ENCODE measurements at places on chromosomes 7 and 10.

DNA sequence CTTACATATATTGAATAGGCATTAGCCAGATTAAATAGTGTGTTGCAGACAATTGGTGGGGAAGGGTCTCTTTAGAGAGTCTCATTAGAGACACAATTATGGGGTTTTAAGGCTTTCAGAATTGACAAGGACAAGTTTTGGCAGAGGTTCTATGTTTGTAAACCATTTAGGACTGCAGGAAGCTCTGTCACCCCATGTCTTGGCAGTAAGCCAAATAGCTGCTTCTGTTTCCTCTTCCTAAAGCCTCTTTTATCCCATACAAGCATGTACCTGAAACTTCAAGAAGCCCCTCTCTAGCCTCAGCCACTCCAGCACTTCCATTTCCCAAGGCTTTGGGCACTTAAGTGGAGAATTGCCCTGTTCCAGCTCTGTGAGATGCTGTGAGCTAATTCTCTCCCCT is 21.8 kb upstream of the LRRC4 start:
- DNase-seq: peak; percentile 95

DNA sequence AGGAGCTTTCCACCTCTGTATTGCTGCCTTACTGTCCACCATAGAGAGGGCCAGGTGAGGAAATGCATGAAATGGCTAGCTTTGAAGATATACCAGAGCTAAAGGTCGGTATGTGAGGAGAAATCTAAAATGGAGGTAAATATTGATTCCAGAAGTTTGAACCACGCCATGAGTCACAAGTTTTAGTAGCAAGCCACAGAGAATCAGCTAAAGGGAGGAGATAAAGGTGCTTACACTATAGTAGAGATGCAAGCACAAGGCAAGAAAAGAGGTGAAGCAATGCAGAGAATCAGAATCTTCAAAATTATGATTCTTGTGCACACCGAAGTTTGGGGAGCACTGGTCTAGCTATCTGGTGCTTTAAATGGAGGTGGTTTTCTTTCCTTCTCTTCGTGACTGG is 3.0 kb upstream of the GSAP start:
- DNase-seq: no peak

DNA sequence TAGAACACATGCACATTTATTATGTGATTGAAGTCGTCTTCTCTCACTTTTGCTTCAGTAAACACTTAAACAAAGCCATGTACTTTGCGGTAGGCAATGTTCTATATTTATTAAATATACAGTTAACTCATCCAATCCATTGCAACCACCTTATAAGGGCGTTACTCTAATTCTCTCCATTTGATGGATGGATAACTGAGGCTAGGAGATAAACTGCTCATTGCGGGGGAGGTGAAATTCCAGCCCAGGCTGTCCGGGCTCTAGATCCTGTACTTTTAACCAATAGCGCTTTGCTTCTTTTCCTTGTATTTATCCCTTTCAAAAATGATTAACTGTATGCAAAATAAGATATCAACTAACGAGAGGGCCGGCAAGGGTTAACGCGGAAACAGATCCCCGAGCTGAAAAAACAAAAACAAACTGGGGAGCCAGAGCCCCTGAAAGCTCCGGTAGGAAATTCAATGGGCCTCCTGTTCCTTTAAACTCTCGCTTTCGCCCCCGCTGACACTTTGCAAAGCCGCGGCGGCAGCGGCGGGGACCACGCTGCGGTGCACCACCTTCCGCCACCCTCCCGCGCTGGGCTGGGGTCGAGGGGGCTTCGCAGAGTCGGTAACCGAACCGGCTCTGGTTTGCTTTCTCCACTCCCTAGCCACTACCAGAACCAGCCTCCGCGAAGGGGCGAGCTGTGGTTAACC is 1.0 kb upstream of the PLXDC2 start:
- DNase-seq: no peak

DNA sequence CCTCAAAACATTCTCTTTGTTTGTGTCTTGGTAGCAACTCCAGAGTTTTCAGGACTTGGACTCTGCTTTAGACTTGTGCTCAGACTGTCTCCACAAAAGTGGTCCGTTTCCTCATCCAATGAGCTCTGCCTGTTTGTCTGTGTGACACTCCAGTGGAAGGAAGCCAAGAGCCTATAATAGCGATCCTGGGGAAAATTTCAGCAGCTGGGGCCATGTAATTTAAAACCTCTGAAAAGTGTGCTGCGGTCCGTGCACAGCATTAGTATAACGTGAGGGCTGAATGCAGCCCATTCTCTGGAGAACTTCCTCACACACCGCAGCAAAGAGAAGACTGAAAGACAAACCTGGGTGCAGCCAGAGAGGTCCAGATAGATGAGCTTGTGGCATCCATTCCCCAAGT is at the start of gene LRRC17:
Gene LRRC17, plus strand, starts transcription at position 259 of the 400 bp plus-strand sequence. CDS start 20,914 bp downstream, outside the sequence.
- peak; percentile 40 for DNase-seq

DNA sequence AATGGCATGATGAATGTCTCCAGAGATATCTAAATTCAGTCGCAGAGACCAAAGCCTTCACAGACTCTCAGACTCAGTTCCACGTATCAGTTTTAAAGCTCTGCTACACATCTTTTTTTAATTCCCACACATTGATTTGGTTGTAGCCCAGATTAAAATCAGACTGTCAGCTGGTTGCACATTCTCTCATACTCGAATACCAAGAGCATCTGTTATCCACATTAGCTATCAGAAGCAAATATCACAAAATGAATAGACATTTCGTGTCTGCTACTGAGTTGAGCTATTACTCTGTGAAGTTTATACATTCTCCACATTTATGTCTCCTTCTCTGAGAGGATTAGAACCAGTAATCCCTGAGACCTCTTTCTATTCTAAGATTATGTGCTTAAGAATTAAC is 229.2 kb downstream of the GPAM start:
- DNase-seq: no peak

GRCh38 chr10:61894133-61894532 is 7.4 kb upstream of the ARID5B start:
- no peak for DNase-seq

DNA sequence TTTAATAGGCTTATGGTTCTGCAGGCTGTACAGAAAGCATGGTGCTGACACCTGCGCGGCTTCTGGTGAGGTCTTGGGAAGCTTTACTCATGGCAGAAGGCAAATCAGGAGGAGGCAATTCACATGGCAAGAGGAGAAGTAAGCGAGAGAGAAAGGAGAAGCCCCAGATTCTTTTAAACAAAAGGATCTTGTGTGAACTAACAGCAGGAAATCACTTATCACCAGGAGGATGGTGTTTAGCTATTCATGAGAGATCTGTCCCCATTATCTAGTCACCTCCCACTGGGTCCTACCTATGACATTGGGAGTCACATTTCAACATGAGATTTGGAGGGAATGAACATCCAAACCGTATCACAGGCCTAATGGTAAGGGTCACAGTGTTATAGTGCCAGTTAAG is 678.0 kb upstream of the KCND2 start:
- DNase-seq: peak; percentile 5

GRCh38 chr7:418636-419280 is 100.9 kb downstream of the PDGFA start:
- DNase-seq: no peak

DNA sequence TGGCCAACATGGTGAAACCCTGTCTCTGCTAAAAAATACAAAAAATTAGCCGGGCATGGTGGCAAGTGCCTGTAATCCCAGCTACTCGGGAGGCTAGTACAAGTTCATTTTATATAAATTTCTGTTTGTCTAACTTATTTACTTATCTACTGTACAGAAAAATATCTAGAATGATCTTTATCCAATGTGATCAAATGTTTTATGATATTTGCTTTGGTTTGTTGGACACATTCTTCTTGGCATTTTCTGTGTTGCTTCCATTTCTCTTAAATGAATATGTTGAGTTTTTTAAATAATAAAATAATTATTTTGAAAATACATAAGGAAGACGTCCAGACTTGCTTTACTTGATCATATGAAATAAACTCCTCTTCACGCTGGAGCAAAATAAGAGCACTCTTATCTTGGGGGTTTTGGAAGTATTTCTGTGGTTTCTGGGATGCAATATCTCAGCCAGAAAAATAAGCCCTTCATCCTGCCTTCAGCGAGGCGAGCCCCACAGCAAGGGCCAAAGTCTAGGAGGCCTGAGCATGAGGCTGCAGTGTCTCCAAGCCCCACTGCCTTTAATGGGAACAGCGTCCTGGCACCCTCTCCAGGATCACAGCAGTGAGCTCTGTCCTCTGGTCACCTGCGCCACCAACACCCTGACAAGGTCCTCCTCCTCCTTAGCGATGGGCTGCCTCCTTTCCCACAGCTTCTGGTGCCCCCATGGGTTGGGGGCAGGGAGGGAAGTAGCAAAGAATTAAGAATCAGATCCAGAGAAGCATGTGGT is 480.2 kb downstream of the KCNMA1 start:
- no peak for DNase-seq

DNA sequence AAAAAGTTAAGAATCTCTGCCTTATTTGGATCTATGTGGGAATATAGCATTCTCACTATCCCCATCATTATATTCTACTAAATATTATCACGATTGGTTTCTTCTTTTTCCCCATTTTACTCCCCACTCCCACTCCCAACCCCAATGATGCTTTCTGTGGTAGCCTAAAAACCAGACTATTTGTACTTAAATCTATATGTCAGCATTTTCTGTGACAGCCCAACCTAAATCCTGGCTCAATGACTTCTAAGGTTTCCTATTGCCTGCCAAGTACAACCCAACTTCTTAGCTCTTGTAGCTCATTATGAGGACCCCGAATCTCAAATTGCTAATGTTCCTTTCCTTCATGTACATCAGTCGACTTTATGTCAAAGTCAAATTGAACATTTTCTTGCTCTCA is 598.6 kb downstream of the XPNPEP1 start:
- no peak for DNase-seq

GRCh38 chr7:40760293-40760964 is 625.6 kb downstream of the SUGCT start:
- DNase-seq: no peak

- DNase-seq: no peak
Observed at GRCh38 chr10:33032654-33033151, 74.7 kb upstream of the ITGB1 start.

- DNase-seq: no peak
Observed at GRCh38 chr7:101094791-101095375, 9.6 kb downstream of the TRIM56 start.

DNA sequence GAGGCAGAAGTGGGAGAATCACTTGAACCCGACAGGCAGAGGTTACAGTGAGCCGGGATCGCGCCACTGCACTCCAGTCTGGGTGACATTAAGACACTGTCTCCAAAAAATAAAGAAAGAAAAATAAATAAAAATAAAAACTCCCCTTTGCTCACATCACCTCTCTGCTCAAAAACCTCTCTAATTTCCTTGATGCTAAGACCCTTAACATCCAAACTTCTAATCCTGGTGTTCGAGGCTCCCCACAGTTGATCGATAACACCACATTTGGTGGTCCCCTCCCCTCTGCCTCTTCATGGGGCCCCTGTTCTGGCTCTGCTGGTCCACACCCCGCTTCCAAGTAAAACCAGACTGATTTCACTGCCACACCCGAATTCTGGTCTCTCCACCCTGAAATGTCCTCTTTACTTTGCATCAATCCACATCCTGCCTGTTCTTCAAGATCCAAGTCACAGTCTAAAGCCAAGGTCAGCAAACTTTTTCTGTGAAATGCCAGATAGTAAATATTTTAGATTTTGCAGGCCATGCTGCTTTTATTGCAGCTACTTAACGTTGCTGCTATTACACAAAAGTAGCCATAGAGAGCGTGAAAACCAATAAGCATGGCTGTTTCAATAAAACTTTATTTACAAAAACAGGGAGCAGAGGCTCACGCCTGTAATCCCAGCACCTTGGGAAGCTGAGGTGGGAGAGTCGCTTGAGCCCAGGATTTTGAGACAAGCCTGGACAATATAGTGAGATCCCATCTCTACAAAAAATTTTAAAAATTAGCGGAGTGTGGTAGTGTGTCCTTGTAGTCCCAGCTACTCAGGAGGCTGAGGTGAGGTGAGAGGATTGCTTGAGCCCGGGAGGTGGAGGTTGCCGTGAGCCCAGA is 11.8 kb downstream of the MOSPD3 start:
- no peak for DNase-seq

- DNase-seq: no peak
Observed at GRCh38 chr10:43679509-43679908, 30.8 kb upstream of the ZNF32 start.

DNA sequence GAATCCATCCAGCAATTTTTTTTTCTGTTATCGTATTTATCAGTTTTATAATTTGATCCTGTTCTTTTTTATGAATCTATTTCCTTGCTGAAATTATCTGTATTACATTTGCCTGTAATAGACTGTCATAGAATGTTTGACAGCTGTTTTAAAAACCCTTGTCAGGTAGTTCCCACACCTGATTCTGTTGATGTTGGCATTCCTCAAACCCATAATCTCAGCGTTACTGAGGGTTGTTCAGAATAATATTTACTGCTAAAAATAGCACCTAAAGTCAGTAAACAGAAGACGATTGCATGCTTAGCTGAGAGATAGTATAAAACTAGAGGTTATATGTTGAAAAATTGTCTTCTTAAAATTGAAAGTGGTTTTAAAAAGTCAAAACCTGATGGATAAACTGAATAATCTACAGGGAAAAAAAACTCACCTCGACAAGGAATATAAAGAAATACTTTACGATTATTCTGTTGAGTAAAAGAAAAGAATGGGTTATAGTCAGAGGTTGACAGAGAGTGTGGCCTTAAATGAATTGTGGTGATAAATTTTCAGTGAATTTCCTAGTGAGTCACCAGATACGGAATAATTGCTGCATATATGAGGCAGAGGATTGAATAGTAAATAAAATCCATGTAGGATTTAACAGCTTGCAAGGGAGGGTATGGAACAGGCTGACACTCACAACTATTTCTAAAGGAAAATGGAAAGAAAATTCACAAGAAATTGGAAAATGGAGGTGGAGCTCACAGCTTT is 824.1 kb upstream of the IGFBP3 start:
- DNase-seq: no peak

- DNase-seq: no peak
Observed at GRCh38 chr10:116756277-116756676, 13.9 kb upstream of the HSPA12A start.

DNA sequence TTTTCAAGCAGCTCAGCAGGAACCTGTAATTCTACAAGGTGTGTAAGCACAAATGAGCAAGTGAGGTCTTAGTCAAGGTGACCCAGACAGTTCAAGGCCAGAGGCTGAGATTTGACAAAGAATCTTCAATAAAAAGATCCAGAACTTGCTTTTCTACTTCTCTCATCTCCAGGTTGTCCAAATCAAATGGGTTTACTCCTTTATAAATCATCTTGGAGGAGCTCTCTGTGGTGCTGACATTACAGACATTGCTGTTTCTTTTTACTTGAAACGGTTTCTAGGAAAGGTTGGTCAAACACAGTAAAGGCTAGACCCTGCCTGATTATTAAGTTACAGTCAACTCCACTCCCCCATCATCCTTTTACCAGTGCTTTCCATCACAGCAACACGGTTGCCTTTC is 504.6 kb downstream of the SORCS3 start:
- DNase-seq: no peak

- DNase-seq: no peak
Observed at GRCh38 chr7:129606803-129607202, 4.7 kb upstream of the NRF1 start.

DNA sequence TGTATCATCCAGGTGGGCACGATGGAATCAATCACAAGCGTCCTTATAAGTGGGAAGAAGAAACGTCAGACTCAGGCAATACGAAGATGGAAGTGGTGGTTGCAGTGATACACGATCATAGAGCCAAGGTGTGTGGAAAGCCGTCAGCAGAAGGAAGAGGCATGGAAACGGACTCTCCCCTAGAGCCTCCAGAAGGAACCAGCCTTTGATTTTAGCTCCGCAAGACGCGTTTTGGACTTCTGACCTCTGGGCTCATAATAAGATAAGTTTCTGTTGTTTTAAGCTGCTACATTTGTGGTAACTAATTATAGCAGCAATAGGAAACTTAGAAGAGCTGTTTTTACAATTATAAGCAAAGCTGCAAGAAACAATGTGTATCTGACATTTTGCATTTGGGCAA is 14.8 kb downstream of the FANK1 start:
- no peak for DNase-seq

GRCh38 chr7:30162133-30162532 is 27.3 kb downstream of the MTURN start:
- no peak for DNase-seq

Data from NCI-H2081 treated with DMSO at 0.1 percent for 48 hours (cell line).